Activated naive CD4-positive, alpha-beta T cell treated with anti-CD3 and anti-CD28 coated beads, Interleukin-2, amount 50 U/mL, for 72 hours (primary cell): ENCODE measurements at places on chromosomes 5 and 9.

GRCh38 chr9:92171822-92172221 lies 56.6 kb upstream of the SPTLC1 start:
- no peak for DNase-seq

GRCh38 chr9:112546149-112547012 lies 59.8 kb downstream of the KIAA1958 start:
- no peak for DNase-seq

GRCh38 chr9:2602704-2603116 lies 18.9 kb upstream of the VLDLR start:
- DNase-seq, result no peak

GRCh38 chr5:167877114-167877722 lies 414.2 kb upstream of the WWC1 start:
- no peak for DNase-seq

- no peak for DNase-seq
These were observed 92.7 kb upstream of the RUSC2 start for GRCh38 chr9:35397216-35397698.

DNA sequence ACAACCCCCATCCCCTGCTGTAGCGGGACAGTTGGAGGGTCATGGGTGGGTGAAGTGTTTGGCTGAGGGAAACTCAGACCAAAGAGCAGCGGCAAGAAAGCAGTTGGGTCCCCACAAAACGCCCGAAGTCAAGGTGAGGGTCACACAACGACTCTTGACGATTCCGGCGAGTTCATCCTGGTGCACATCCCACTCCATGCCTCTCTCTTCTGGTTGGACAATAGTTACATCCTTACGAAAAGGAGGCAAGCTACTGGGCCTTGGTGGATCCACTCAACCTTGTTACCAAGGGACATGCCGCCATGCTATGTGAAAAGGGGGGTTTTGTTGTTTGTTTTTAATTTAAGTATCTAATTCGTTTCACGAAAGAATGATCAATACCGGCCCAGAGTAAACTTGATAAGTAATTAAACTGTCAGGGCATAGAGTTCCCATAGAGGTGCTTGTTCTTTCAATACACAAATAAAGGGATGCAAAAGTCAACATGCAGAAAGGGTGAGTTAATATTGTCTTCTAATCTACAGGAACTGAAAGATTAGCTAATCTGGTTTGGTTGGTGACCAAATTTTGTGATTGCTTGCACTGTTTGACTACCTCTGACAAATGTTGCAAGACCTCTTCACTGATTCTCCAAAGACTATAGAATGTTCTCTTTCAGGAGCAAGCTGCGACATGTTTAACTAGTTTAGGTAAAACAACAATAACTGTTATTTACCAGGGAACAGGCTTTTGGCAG lies 732 bp upstream of the SMIM15 start:
- DNase-seq, result no peak

DNA sequence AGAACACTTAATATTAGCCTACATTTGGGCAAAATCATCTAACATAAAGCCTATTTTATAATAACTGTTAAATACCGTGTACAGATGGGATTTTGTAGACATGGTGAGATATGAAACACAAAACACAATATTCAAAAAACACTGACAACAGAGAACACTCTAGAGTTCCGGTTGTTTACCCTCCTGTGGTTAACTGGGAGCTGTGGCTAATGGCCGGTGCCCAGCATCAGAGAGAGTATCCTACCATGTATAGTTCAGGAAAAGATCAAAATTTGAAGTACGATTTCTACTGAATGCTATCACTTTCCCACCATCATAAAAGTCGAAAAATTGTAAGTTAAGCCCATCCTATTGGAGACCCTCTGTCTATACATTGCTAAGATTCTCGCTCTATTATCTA lies 2.4 kb downstream of the CAMK4 start:
- no peak for DNase-seq

DNA sequence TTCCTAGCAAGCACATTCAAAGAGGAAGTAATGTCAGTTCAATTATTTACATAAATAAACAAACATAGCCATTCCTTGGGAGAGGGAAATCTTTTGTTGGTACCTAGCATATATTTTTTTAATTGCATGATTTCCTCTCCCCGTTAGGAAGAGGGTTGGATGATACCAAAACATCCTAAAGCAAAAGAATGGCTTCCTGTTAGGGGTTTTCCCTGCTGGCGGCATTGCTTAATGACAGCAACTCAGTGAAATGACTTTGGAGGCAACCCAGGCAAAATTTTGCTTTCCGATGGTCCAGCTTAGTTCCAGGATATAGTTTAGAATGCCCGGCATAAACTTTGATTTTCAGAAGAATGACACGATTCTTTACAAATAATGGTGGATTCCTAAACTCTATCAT lies 73.2 kb downstream of the MAT2B start:
- no peak for DNase-seq

DNA sequence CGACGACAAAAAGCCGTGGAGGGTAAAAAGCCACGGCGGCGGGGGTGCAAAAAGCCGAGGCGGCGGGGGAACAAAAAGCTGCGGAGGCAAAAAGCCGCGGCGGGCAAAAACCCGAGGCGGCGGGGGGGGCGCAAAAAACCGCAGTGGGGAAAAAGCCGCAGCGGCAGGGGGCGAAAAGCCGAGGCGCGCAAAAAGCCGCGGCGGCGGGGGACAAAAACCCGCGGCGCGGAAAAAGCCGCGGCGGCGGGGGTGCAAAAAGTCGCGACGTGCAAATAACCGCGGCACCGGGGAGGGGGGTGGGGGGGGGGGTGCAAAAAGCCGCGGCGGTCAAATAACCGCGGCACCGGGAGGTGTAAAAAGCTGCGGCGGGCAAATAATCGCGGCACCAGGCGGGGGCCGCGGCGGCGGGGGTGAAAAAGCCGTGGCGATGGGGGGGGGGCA lies 511.5 kb downstream of the FOXD4L5 start:
- no peak for DNase-seq

GRCh38 chr9:130264414-130265350 lies 878 bp upstream of the HMCN2 start:
- DNase-seq, result no peak

DNA sequence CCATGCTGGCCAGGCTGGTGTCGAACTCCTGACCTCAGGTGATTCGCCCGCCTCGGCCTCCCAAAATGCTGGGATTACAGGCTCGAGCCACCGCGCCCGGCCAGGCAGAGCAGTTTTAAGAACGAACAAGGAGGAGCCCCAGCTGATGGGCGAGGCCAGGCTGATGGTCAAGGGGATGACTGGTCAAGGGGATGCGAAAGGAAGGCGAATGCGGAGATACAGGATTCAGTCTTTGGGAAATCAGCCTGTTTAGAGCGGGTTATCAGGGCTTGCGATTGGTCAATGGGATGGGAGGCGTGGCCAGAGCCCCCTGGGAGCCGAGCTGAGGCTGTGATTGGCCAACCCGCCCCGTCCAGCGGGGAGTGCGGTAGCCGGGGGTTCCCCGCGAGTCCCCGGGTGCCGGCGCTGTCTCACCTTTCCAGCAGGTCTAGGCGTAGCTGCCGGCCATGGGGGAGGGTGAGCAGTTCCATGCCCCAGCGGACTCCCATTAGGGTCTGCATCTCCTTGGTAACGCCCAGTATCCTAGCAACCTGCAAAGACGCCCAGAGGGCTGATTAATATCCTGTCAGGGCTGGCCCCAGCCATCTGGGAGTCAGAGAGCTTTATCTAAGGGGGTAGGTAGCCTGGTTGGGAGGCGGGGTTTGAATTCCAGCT lies 7.5 kb upstream of the TOR2A start:
- no peak for DNase-seq

- no peak for DNase-seq
These were observed at the start of gene SH3GL2 for GRCh38 chr9:17578911-17579793. Gene SH3GL2 (plus strand): TSS chr9:17579066.

GRCh38 chr9:111483439-111483857 lies 735 bp downstream of the ECPAS start:
- DNase-seq, result no peak

GRCh38 chr9:76905791-76906646 lies at the start of gene PRUNE2:
Gene PRUNE2 (minus strand): TSS chr9:76906114. CDS start chr9:76905963, 151 bp downstream.
- peak; percentile 22 for DNase-seq

DNA sequence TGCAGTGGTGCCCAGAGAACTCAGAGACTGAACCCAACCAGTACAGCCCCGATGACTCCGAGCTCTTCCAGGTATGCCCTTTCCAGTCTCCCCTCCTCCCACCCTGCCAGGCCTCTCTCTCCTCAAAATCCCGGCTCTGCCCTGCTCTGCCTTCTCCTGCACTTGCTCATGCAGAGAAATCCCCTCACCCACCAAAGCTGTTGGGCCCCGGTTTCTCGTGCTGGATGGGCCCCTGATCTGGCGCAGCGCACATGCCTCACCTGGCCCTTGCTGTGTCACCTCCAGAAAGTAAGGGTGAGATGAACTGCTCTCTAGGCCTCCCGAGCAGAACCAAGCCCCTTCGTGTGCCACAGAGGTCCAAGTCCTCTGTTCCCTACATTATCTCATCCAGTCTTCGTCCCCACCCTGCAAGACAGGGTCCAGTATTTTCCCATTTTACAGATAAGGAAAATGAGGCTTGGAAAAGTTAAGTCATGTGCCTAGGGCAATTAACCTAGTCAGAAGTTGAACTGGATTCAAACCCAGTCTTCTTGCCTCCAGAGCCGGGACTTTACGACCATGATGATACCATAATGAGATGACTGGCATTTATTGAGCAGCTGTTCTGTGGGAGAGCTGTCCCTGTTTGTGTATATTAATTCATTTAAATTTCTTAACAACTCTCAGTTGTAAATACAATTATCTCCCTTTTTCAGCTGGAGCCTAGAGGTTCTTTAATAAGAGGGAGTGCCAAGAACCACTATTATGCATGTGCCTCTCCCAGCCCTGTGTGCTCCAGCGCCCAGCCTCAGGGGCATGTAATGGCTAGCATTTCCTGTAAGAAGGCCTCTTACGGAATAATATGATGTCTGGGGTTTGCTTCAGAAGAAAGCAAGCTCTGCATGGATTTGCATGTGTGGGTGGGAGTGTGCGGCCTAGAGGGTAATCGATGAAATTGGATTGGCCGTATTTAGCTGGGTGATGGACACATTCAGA lies 90.7 kb downstream of the PPARGC1B start:
- no peak for DNase-seq

GRCh38 chr5:94499806-94500205 lies 118.6 kb downstream of the KIAA0825 start:
- DNase-seq, result no peak

DNA sequence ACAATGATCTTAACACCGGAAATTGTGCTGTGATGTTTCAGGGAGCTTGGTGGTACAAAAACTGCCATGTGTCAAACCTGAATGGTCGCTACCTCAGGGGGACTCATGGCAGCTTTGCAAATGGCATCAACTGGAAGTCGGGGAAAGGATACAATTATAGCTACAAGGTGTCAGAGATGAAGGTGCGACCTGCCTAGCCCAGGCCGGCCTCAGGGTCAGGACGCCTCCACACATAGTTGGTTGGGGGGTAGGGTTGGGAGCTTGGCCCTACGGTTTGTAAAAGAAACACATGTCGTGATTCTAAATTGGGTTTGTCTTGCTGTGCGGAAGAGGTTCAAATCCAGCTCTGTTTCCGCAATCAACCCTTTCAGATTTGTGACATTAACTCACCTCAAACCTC lies 6.6 kb downstream of the FCN2 start:
- no peak for DNase-seq

DNA sequence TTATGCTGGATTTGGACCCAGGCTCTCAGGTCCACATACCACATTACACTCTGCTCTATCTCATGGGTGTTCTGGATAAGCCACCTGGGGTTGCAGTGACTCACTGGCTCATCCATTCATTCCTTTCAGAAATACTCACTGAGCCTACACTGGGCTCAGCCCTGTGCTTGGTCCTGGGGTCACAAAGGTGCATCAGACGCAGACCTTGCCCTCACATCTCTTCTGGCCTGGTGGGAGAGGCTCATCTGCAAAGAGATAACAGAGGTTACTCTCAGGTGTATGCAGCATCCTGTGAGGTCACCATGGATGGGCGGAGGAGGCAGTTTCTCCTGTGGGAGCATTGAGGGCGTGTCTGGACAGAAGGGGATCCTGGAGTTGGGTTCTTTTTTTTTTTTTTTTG lies 12.1 kb downstream of the CDHR2 start:
- DNase-seq, result no peak

DNA sequence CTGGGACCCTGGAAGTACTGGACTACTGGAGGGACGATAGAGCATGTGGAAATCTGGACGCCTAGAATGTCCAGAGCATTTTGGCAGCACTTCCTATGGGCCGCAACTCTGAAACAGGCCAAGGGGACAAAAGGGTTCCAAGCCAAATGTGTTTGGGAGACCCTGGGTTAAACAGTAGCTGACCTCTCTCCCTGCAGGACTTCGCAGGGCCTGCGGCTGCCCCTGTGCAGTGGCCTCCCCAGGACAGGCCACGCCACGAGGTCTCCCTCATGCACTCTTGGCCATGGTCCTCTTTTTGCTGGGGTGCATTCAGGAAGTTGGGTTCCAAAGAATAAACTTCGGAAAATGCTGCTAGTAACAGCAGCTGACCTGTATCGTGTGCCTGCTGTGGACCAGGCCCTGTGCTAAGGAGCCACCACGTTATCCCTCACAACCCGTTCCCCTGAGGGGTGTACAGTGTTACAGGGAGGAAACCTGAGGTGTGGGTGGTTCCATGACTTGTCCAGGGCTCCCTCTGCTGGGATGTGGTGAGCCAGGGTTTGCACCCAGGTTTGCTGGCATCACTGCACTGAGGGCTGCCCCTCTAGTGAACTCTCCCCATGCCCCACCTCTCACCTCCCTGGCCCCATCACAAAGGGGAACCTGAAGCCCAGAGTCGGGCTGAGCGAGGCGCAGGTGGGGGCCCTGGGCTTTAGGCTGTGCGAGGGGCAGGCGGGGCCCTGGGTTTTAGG lies 79.4 kb downstream of the AMBP start:
- no peak for DNase-seq

DNA sequence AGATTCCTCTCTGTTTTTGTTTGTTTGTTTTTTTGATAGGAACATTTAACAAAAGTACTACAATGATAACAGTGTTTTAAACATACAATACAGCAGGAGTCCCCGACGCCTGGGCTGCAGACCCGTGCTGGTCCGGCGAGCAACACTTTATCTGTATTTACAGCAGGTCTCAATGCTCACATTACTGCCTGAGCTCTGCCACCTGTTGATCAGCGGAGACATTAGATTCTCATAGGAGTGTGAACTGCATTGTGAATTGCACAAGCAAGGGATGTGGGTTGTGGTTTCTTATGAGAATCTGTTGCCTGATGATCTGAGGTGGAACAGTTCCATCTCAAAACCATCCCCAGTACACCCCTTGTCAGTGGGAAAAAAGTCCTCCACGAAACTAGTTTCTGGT lies 1068.5 kb upstream of the CDH10 start:
- DNase-seq, result no peak

DNA sequence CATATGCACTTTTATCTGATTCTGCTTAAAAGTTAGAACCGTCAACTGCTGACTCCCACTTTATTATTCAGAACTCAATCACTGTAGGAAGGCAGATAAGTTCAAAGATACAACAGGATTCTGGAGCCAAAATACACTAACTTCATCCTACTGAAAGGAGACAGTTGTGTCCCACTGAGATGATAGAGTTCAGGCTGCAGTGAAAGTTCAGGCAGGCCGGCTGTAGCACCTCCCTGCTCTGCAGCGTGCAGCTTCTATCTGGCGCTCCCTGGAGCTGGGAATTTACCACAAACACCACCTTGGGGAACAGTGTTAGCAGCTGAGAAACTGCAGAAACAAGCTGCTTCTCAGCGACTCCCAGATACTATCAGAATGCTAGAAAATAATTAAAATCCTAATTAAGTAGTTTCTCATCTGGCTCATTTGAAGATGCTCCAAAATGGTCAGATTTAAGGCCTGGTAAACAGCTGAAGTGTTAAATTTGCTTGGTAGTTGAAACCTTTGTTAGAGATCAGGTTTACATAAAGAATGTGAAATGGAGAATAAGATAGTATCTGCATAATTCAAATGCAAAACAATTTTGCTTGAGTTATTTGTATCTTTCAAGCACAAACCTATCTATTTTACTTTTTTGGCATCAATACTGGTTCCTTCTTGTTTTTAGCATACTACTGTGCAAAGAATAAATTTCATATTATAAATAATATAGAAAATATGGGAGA lies 52.3 kb upstream of the CNTLN start:
- no peak for DNase-seq
